H4 (cell line): ENCODE measurements at places on chromosomes 6 and 20. TPM values are rescaled to one million over a fixed set of nuclear protein-coding genes. Genes with fewer than 3 reads are reported as not detected.

GRCh38 chr6:45724511-45724910 lies 291.1 kb downstream of the CLIC5 start:
- DNase-seq: peak; percentile 33

GRCh38 chr6:113137426-113137825 lies 719.7 kb upstream of the MARCKS start:
- no peak for DNase-seq

- DNase-seq: no peak
These were observed 429.4 kb downstream of the TFAP2A start for GRCh38 chr6:9985481-9985880.

DNA sequence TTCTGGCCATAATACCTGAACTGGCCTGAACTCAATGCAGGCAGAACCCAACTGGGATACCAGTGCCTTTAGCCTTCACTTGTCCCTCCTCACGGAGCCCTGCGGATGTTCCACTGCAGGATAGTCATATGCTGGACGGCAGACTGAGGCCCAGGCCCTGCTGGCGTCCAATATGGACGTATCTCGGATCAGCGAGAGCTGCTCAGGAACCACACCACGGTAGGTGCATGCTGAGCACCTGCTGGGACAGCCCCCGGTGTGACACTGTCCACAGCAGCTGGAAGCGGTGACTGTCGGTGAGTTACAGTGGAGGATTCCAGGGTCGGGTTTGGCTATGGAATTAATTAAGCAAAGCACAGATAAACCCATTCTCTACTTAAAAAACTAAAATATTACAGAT lies 48.7 kb downstream of the PSMG4 start:
- DNase-seq: no peak

DNA sequence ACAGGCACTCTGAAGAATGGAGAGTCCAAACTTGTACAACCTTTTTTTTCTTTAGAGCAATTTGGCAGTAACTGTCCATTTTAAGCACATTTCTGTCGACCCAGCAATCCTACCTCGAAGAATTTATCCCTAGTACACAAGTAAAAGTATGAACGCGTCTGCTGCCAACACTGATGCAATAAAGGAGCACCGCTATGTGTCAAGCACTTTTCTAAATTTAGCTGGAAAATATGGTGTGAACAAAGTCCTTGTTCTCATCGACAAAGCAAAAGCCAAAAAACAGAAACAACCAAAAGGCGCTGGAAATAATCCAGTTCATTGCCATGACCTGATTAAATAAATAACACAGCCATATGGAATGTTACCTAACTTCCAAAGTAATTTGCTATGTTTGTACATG lies 1.1 kb downstream of the DPM1 start:
- DNase-seq: no peak

DNA sequence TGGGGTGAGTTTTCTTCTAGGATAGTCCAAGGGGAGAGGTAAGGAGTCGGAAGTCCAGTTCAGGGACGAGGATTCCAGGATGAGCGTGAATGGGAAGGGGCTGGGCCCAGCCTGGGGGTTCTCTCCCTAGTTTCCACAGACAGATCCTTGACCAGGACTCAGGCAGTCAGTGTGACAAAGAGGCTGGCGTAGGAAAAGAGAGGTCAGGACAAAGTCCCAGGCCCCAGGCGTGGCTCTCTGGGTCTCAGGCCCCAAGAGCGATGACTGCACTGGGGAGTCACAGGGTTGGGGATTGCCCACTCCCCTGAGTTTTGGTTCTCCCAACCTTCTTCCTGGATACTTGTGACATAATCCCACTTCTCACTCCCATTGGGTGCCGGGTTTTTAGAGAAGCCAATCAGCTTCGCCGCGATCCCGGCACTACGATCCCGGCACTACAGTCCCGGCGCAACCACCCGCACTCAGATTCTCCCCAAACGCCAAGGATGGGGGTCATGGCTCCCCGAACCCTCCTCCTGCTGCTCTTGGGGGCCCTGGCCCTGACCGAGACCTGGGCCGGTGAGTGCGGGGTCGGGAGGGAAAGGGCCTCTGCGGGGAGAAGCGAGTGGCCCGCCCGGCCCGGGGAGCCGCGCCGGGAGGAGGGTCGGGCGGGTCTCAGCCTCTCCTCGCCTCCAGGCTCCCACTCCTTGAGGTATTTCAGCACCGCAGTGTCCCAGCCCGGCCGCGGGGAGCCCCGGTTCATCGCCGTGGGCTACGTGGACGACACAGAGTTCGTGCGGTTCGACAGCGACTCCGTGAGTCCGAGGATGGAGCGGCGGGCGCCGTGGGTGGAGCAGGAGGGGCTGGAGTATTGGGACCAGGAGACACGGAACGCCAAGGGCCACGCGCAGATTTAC lies 46.2 kb upstream of the TRIM26 start:
- DNase-seq: peak; percentile 60

GRCh38 chr6:14729129-14729871 lies 516.6 kb upstream of the JARID2 start:
- no peak for DNase-seq

GRCh38 chr6:112360498-112360897 lies 13.4 kb downstream of the RFPL4B start:
- DNase-seq: no peak

GRCh38 chr6:37323580-37323979 lies 30.2 kb upstream of the RNF8 start:
- no peak for DNase-seq

GRCh38 chr6:106360989-106361430 lies 493 bp downstream of the CRYBG1 start:
- no peak for DNase-seq

Gene SLC2A10
- 3.2 and 3.9 TPM in 2 replicates for total RNA-seq

- no peak for DNase-seq
These were observed 14.8 kb downstream of the CD83 start for GRCh38 chr6:14132244-14132920.

GRCh38 chr6:134954272-134955000 lies 4.5 kb upstream of the ALDH8A1 start:
- no peak for DNase-seq

DNA sequence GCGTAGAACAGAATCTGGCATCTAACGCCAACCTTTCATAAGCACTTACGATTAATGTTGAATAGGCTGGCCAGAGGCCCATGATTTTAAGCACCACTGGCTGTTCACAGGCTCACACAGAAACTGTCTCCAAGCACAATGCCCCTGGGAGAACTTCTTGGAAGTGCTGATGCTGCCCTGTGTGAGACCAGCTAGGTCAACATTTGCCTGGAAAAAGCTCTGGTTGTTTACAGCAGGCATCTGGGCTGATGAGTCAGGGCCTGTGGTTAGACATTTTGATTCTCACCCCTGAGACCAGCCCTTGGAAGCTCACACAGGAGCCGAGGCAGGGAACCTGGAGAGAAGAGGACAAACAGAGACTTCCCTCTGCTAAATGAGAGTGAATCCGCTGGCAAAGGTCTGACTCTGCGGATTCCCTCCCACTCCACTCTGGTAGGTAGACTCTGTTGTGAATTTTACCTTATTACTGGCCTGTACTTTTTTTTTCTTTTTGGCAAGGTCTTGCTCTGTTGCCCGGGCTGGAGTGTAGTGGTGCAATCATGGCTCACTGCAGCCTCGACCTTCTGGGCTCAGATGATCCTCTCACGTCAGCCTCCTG lies 6.8 kb upstream of the SULF2 start:
- DNase-seq: peak; percentile 97

Gene CBLN4
- not detected in 2 replicates for total RNA-seq

GRCh38 chr6:111555036-111555435 lies 50.6 kb downstream of the TRAF3IP2 start:
- no peak for DNase-seq

DNA sequence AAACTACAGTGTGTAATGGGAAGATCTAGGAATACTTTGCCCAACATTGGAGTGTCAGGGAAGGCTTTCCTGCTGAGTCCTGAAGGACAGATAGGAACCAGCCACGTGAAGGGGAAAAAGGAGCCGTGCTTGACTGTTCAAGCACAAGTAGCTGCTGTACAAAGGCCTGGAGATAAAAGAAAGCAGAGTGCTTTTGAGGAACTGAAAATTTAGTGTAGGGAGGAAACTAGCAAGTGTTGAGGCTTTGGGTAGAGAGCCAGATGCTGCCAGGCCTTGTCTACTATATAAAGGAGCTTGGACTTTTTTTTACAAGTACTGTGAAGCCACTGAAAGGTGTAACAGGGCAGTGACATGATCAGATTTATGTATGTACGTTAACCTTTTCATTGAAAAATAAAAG lies 39.0 kb downstream of the DSE start:
- no peak for DNase-seq

Gene SRSF3
- 409 and 635 TPM in 2 replicates for total RNA-seq

DNA sequence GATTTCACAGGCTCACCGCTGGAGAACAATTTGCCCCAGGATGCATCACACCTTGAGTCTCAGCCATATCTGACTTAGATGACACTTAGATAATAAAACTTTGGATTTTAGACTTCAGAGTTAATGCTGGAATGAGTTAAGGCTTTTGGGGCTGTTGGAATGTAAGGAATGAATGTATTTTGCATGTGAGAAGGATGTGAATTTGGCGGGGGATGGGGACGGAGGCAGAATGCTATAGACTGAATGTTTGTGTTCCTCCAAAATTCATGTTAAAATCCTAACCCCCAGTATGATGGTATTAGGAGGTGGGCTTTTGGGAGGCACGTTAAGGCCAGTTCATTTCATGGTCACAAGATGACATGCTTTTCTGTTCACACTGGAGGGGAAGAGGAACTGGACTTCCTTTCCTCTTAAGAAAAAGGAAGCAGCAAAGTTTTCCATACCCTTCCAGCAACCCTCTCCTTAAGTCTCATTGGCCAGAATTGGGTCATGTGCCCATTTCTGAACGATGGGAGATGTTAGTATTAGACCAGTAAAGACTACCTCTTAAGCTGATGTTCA lies 5.8 kb upstream of the SRXN1 start:
- no peak for DNase-seq

DNA sequence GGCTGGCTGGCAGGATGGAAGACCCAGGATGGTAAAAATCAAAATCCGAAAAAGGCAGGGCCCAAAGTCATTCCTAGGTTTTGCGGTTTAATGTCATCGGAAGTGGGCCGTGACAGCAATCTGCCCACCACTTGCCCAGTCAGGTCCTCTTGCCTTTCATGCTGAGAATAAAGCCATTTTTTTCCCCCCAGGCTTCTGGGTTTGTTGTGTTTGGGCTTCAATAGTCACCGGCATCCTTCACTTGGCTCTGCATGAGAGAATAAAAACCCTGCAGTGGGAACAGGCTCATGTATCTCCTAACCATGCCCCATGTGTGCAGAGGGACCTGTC lies 56.1 kb downstream of the MEP1A start:
- no peak for DNase-seq

DNA sequence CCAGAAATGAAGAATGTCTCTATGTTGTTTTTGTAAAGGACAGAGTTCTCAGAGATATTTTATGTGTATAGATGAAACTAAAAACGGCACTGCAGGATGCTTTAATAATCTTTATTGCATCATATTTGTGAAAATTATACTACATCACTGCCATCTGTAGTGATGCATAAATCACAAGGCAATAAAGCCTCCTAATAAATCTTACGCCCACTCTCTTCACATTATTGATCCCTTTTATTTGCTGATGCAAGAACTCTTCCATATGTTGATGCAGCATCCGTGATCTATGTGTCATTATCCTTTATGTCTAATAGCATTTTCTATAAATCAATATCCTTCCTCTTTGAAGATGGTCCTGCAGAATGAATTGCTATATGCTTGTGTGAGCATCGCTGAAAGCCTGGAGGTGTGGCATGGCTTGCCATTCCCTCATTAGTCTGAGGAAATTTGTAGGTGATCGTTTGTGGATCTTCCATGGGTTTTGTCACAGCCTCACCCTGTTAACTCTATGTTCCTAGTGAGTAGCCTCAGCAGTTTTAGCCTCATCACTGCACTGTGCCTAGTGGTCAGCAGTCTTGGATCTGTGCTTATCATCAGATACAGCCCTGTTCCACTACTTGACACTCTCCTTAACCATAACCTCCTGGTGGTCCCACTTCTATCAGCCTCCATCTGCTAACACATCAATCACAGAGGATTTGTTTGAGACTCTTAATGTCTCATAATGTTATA lies 983.5 kb downstream of the EYS start:
- DNase-seq: no peak

Gene RBPJL
- total RNA-seq: not detected in 2 replicates

DNA sequence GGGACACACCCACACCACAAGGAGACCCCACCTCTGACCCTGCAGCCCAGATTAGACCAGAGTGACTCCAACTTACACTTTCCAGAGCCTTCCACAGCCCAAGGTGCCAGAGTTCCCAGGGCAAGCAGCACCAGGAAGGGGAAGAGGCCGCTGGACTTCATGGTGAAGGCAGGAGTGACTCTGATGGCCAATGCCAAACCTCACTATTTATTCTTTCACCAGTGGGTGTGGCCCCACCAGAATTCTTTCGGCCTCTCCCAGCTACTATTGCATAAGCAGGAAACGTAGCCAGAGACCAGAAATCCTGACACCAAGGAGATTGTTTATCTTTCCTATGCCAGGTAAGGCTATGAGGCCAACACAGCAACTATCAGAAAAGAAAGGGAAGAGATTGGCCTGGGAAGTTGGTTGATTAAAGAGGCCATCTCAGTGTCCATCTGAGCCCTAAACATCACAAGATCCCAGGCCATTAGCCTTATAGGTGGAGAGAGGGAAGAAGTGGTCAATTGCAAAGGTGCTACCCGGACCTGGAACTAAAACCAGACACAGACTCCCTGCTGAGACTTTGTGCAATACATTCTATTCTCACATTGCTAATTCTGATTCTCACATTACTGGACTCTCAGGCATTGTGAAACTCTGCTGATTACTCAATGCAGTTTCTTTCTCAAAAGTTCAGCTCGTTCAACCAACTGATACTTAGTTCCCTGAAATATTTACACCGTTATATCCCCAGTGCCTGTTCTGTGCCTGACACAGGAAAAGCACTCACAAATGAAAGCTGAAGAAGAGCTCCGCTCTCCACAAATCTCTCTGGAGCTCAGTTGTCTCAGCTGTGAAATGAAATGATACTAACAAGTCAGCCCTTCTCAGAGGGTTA lies at the start of gene SLPI:
SLPI (minus strand) TSS at position 182 of the 880 bp plus-strand sequence; CDS start at position 161, 21 bp downstream.
- DNase-seq: peak; percentile 82

GRCh38 chr6:45494416-45495135 lies 116.8 kb upstream of the SUPT3H start:
- no peak for DNase-seq
